ENCODE measurements at places on chromosomes 2 and 18. TPM values are rescaled to one million over a fixed set of nuclear protein-coding genes. Genes with fewer than 3 reads are reported as not detected.

CNDP1 gene
- polyA plus RNA-seq = 0.08 TPM

SULT1C4 gene
- 7.4 TPM for polyA plus RNA-seq

GPR55 gene
- polyA plus RNA-seq = 0.33 TPM

KCNG2 gene
- 1.8 TPM for polyA plus RNA-seq

RNF125 gene
- polyA plus RNA-seq = 1.8 TPM

CPS1 gene
- polyA plus RNA-seq = 0.35 TPM

PRKAG3 gene
- 0.01 TPM for polyA plus RNA-seq

VWC2L gene
- 0.04 TPM for polyA plus RNA-seq

DSC2 gene
- polyA plus RNA-seq = 7.2 TPM

PLGLB1 gene
- 0.72 TPM for polyA plus RNA-seq

TFPI gene
- 169 TPM for polyA plus RNA-seq

NAT8 gene
- polyA plus RNA-seq = not detected

C1QL2 gene
- polyA plus RNA-seq = 0.03 TPM

RMDN2 gene
- 7.7 TPM for polyA plus RNA-seq

KCNS3 gene
- polyA plus RNA-seq = 23.5 TPM

RNF144A gene
- polyA plus RNA-seq = 2.7 TPM

TTN gene
- polyA plus RNA-seq = 11.2 TPM

MAP4K4 gene
- 53.1 TPM for polyA plus RNA-seq

SERPINB3 gene
- polyA plus RNA-seq = 15.3 TPM

TMEM198 gene
- polyA plus RNA-seq = 3.9 TPM

CRIM1 gene
- 24.3 TPM for polyA plus RNA-seq

NT5C1B gene
- polyA plus RNA-seq = not detected

ZNF396 gene
- polyA plus RNA-seq = 2.4 TPM

SKA1 gene
- polyA plus RNA-seq = 0.52 TPM

FEV gene
- polyA plus RNA-seq = not detected

CFAP53 gene
- 5.0 TPM for polyA plus RNA-seq

ESPNL gene
- 0.20 TPM for polyA plus RNA-seq

CDC42EP3 gene
- 37.4 TPM for polyA plus RNA-seq

ITPRIPL1 gene
- 1.1 TPM for polyA plus RNA-seq

FLACC1 gene
- 1.0 TPM for polyA plus RNA-seq

SPAST gene
- polyA plus RNA-seq = 6.5 TPM

ELOA2 gene
- not detected for polyA plus RNA-seq

IL36B gene
- polyA plus RNA-seq = 0.05 TPM

IKZF2 gene
- 1.3 TPM for polyA plus RNA-seq

TNFAIP6 gene
- polyA plus RNA-seq = 1.6 TPM

ANKRD23 gene
- polyA plus RNA-seq = 1.5 TPM

FRZB gene
- 1.2 TPM for polyA plus RNA-seq

REG1A gene
- polyA plus RNA-seq = 2.3 TPM

KLHL30 gene
- polyA plus RNA-seq = 0.18 TPM

TMEM87B gene
- 11.2 TPM for polyA plus RNA-seq

PPP1CB gene
- polyA plus RNA-seq = 85.7 TPM

IL37 gene
- polyA plus RNA-seq = not detected
